WERI-Rb-1 (cell line): ENCODE measurements at places on chromosomes 12 and 14.

GRCh38 chr14:67071506-67071905 is 117.7 kb upstream of the GARIN2 start:
- no peak for DNase-seq

DNA sequence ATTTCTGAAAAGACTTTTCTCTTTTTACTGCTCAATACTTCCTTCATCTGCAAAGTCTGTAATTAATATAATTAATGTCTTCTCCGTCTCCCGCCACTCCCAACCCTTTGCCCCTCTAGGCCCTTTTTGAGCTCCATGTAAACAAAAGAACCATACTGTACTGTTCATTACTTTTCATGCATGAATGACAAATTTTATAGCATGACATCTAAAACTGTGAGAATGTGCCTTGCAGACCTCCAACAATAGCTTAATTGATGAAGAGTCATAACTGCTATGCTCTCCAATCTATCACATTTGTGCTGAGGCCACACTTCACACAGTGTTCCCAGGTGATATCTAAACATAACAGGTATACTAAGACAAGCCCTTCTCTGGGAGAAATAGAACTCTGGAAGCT is 1122.7 kb upstream of the ATXN7L3B start:
- DNase-seq, result no peak

DNA sequence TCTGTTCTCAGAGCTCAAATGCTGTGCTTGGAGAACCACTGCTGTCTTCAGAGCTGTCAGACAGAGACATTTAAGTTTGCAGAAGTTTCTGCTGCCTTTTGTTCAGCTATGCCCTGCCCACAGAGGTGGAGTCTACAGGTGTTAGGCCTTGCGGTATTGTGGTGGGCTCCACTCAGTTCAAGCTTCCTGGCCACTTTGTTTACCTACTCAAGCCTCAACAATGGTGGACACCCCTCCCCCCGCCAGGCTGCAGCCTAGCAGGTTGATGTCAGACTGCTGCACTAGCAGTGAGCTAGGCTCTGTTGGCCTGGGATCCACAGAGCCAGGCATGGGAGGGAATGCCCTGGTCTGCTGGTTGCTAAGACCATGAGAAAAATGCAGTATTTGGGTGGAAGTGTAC is 323.8 kb downstream of the BCAT1 start:
- DNase-seq, result no peak

DNA sequence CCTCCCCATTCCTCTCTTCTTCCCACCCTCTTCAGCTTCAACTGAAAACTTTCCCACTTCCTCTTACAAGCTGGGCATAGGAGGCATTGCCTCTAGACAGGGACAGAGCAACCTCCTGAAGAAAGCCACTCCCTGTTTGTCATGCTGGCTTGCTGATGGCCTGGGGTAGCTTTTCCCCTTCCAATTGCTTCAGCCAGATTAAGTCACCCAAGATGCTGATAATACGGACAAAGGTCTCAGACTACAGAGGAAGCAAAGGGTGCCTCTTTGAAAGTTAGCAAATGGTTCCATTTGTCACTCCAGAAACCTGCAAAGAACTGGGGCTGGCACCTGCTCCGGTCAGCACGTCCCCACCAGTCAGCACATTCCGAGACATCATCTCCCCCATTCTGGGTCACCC is 6.0 kb downstream of the KRT2 start:
- no peak for DNase-seq

DNA sequence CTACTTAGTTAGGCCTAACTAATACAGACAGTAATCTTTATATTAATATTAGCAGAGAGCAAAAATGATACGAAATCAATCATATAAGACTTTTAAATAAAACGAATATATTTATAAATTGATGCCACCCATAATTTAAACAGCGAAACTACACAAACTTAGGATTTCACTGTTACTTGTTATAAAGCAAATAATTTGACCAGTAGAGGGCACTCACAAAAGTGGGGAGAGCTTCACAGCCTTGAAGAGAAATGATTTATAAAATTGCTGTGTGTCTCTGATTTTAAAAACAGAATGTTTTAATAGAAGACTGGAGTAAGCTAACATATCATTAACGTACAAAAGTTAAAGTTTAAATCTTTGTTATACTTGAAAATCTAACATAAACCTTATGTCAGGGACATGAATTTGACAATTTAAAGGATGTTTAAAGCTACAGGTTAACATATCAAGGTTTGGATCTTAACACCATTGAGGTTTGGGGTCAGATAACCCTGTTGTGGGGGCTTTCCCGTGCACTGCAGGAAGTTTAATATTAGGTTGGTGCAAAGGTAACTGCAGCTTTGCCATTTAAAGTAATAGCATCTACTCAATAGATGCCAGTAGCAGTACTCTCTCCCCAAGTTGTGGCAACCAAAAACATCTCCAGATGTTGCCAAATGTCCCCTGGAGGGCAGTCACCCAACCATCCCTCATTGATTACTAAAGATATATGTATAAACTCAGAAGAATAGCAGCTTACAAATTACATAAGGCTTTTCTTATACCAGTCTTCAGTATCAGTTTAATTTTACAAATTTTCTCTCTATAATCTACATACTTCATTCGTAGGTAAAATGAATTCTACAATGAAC is 9.3 kb downstream of the KRAS start:
- no peak for DNase-seq

DNA sequence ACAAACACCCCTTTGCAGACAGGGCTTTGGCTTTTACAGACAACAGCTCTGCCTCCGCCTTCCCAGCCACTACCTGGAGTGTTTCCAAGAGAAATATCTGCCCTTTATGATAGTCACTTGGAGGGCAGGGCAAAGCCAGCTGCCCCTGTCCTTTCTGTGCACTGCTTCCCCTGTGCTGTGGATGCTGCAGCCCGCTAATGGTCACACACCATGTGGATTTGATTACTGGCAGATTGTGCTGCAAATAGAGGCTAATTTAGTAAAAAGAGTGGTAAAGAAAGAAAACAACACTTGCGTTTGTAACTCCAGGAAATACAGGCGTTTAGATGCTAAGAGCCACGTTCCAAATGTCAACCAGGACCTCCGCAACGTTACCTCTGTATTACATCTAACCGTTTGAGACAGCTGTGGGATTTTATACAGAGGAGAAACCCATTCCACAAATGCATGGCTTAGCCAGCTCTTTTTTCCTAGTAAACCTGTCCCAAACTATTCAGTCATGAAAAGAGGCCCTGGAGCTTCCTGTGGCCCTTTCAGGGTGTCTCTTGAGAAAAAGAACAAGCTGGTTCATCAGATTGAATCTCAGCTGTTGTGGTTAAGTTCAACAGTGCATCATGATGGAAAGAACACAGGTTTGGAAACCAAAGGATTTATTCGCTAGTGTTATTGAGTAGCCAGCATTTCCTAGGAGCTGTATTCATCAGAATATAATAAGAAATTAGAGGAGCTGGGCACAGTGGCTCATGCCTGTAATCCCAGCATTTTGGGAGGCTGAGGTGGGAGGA is 30.1 kb upstream of the PWP1 start:
- DNase-seq, result no peak

GRCh38 chr12:25286837-25287236 is 36.1 kb upstream of the KRAS start:
- DNase-seq, result no peak

DNA sequence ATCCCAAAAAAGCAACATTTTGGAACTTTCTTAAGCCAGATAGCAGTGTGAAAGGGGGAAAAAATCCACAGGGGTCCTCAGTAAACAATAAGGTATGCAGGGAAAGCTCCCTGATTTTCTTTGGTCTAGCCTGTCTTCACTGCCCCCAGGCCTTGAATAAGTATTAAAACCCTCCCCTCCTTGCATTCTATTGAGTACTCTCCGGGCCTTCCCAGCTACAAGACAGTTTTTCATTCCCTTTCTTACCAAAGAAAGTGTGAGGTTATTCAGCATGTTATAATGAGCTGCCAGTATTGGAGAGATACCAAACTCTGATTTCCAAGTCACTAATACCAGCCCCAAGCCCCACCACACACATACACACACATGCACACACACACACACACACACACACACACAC is 59.8 kb upstream of the KIF21A start:
- no peak for DNase-seq

- DNase-seq, result no peak
Observed at GRCh38 chr12:106766393-106766826, 8.1 kb upstream of the RIC8B start.

DNA sequence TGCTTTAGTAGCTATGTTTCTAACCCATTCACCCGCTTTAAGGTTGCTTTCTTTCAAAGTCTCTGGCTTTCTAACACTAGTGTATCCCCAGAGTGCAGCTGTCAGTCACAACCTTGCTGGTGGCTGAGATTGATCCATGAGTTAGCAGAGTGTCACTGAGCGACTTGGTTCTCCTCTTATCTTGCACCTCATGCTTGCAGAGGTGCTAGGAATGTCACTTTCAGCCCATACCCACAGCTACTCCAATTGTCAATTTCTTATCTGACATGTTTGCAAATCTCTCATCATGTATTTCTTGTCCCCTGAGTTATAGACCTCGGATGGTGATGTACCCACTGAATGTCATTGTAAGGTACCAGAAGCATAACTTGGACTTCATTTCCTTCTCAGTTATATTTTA is 1110.2 kb downstream of the GALC start:
- no peak for DNase-seq

DNA sequence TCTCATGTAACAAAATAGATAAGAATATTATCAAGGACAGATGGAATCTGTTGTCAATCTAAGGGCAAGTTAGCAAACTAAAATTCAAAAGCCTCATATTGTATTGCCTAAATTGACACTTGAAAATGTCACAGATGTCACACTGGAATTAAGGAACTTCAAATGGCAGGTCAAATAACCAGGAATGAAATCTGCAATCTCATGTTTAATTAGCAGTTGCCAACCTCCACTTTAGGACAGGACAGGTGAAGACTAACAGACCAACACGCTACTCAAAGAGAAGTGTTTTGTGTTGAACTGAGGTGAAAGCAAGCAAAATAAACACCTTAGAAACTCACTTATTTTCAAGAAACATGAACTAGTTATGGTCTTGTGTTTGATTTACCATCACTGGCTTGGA is 11.1 kb downstream of the KIF21A start:
- no peak for DNase-seq

GRCh38 chr12:32821710-32822109 is 66.0 kb upstream of the YARS2 start:
- no peak for DNase-seq
